Glutamatergic neuron (in vitro differentiated cells): ENCODE measurements at places on chromosomes 2 and 18.

DNA sequence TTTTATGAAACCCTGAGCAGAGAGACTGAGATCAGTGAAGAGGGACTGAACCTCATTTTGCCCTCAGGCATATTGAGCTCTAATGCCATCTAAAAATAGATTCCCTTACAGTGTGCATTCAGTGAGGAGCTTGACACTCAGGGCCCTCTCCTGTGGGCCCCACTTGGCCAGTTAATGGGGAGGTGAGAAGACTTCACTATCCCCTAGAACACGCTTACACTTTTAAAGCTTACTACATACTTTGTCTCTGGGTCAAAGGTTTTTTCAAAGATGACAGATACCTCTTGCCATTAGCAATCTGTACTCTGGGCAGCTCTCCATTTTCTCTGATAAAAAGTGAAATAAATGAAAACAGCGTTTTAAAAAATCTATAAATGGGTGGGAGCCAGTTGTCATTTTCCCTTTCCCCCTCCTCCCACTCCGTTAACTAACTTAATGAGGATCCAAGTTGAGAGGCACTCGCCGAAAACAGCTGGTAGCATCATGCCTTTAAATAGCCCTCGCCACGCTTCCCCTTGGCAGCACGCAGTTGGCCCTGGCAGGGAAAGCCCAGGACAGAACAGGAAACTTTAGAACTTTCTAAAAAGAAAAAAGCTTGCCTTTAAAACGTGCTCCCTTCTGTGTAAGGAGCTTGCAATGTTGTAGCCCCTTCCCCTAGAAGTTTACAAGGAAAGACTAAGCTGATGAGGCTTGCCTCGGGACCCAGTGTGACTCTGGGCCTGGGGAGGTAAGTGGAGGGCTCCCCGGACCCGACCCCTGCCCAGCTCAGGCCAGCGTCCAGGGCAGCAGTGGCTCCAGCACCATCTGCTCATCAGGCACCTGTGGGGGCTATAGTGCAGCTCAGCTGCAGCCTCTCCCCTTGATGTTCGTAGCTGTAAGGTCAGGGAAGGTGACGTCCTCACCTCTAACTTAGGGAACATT lies 58.8 kb upstream of the FOSL2 start:
- H3K4me3 ChIP-seq: no peak overlapping the region
- H3K27me3 ChIP-seq: peaks cover 6% of the 10 kb centered on the region
- no peak for DNase-seq
- peaks cover 3% of the 10 kb centered on the region for H3K36me3 ChIP-seq
- H3K27ac ChIP-seq: no peak overlapping the region

GRCh38 chr2:20728114-20728758 lies 61.3 kb downstream of the GDF7 start:
- H3K4me1 ChIP-seq: peaks cover 7% of the 10 kb centered on the region
- no peaks in the 10 kb centered on the region for H3K36me3 ChIP-seq
- no peaks in the 10 kb centered on the region for H3K27me3 ChIP-seq
- DNase-seq: no peak
- peak overlapping the region; percentile 10 for H3K27ac ChIP-seq

DNA sequence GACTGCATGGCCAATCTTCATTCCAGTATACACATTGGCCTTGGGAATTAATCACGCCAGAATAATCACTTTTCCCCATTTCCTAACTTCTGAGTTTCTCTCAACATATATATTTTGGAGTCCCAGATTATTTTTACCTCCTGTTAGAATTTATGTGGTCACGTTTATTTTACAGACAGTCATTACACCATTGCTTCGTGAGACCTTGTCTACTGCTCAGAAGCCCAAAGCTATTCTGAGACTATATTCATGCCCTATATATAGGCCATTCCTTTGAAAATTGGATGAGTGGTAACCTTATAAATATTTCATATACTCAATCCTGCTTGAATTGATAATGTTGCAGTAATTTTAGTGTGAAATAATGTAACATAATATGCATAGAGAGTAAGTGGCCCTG lies 610.0 kb upstream of the CDH2 start:
- H3K27ac ChIP-seq: no peak overlapping the region
- no peaks in the 10 kb centered on the region for H3K27me3 ChIP-seq
- no peak for DNase-seq
- H3K4me3 ChIP-seq: no peak overlapping the region
- no peaks in the 10 kb centered on the region for H3K4me1 ChIP-seq

GRCh38 chr2:101733257-101733993 lies 35.9 kb downstream of the MAP4K4 start:
- H3K4me1 ChIP-seq: peaks cover 77% of the 10 kb centered on the region
- peak overlapping the region; percentile 93 for H3K27ac ChIP-seq
- no peak for DNase-seq
- H3K4me3 ChIP-seq: peak overlapping the region; percentile 84

- H3K27ac ChIP-seq: no peak overlapping the region
- H3K27me3 ChIP-seq: peaks cover 2% of the 10 kb centered on the region
- DNase-seq: peak; percentile 37
- peaks cover 21% of the 10 kb centered on the region for H3K4me1 ChIP-seq
These were observed 234.0 kb downstream of the ZNF516 start for GRCh38 chr18:76260941-76261472.

DNA sequence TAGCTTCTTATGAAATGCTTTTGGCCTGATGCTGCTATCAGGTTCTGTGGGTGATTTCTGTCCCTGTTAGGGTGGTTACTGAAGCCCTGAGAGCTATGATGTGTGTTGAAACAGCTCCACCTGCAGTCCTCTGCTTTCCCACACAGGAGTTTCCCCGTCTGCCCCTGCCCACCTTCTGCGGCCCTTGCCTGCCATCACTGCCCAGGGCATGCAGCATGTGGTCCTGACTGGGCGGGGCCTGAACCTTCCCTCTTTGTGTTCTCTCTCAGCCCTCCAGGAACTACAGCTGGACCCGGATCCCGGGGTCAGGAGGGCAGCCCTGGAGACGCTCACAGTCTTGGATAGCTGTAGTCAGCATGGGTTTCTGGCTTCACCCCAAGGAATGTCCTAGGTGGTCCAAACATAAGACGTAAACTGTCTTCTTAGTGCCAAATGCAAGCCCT lies 21.4 kb downstream of the HJURP start:
- H3K4me3 ChIP-seq: no peak overlapping the region
- no peaks in the 10 kb centered on the region for H3K27me3 ChIP-seq
- peaks cover 6% of the 10 kb centered on the region for H3K4me1 ChIP-seq
- H3K36me3 ChIP-seq: no peaks in the 10 kb centered on the region

DNA sequence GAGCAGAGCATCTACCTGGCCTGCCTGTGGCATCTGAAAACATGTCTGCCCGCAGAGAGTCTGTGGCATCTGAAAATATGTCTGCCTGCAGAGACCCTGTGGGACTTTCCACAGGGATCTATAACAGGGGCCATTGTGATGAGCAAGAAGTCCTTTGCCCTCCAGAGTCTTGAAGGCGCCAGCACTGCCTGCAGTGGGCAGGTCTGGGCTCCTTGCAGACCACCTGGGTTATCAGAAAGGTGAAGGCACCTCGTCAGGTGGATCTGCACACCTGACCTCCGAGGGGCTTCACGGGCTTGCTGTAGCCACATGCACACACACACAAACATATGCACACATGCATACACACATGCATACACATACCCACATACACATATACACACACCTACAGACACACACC lies 189.5 kb upstream of the HDAC4 start:
- H3K36me3 ChIP-seq: peaks cover 20% of the 10 kb centered on the region
- no peak overlapping the region for H3K4me3 ChIP-seq
- H3K27ac ChIP-seq: no peak overlapping the region
- DNase-seq: no peak
- H3K4me1 ChIP-seq: no peaks in the 10 kb centered on the region
- peaks cover 15% of the 10 kb centered on the region for H3K27me3 ChIP-seq

GRCh38 chr2:162056796-162057399 lies 17.1 kb downstream of the DPP4 start:
- no peaks in the 10 kb centered on the region for H3K27me3 ChIP-seq
- no peak overlapping the region for H3K27ac ChIP-seq
- no peak overlapping the region for H3K4me3 ChIP-seq
- no peaks in the 10 kb centered on the region for H3K36me3 ChIP-seq
- DNase-seq: no peak
